ENCODE measurements at places on chromosomes 12 and 14.

DNA sequence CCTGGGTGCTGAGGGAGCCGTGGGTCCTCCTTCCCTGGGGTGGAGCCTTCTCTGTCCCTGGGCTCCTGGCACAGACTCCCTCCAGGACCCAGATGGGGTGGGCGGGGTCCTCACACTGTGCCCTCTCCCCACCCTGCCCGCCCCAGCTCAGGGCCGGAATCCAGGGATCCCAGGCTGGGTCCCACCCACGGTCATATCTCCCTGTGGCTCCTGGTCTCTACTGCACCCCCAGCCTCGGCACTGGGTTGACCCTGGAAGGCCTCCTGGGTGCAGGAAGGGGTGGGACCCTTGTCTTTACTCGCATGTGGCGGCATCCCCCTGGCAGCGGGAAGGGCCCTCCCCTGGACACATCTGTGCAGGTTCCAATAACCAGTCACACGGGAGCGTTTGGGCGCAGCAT is 75.8 kb upstream of the EIF5 start:
- DNase-seq = no peak

DNA sequence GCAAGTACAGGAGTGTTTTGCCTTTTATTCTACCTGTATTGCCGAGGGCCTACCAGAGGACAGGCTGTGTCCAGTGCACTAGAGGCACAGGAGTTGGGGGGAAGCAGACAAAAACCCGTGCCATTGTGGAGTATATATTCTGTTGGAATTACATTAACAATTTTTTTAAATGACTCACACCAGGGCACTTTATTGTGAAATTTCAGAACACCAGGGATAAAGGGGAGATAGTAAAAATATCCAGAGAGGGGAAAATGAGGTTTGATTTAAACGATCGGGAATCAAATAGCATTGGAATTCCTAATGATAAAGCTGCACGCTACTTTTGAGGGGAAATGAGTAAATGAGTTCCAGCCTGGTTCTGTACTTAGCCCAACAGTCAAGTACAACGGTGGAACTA is 123.2 kb downstream of the PELI2 start:
- no peak for DNase-seq

GRCh38 chr14:105398726-105399465 is 558 bp downstream of the TEX22 start:
- no peak for DNase-seq

- no peak for DNase-seq
These were observed 64.9 kb upstream of the STRN3 start for GRCh38 chr14:31090883-31091764.

DNA sequence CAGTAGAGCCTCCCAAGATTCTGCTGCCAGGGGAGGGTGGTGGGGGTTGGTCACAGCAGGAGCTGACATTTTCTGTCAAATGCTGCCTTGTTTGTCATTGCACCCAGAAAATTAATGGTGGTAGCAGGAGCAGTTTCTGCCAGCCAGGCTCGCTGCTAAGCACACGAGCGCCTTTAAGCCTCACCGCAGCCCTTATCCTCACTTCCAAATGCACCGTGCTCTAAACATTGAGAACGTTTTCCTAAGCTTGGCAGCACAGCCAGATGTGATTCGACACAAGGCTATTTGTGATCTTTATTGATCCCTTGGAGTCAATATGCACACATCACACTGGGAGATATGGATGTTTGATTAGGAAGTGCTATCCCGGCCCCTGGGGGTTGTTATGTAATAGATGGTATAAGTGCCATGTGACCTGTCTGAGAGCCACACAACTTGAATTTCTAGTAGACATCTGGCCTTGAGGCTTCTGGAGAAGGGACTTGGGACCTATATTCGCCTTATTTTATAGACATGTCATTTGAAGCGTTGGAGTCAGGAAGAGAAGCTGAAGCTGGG is 31.6 kb upstream of the BEGAIN start:
- no peak for DNase-seq

DNA sequence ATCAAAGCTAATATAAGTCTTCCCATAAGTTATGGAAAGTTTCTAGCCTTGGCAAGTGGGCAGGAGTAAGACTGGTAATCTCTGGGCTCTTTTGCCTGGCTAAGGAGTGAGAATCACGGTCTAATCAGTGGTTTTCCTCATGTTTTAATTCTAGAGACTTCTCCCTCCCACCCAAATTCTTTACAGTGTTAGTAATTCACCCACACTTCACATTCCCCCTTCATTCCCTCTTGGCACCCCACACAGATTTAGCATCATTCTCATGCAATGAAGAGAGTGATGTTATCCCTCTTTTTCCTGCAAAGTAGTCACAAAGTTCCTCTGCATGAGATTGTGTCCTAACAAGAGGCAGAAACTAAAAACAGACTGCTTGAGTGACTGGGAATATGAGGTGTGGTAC is 28.6 kb upstream of the CACNA2D4 start:
- DNase-seq = no peak
